Daoy (cell line): ENCODE measurements at places on chromosomes 2 and 18. TPM values are rescaled to one million over a fixed set of nuclear protein-coding genes. Genes with fewer than 3 reads are reported as not detected.

The CDH7 gene
- total RNA-seq: not detected in 2 replicates

DNA sequence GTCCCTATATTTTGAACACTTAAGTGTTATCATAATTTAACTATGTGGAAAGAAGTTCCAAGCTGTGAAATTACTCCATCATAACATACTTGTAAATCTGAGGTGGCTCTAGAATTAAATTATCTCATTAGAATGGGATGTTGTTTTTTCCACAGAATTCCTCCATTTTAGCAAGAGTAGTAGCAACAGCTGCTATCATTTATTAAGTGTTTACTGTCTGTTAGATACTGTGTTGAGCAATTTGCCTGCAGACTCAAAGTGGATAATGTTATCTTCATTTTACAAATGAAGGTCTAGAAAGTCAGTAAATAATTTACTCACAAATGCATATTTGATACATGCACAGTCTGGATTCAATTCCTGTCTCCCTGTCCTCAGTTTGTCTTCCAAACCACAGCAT is 504.8 kb upstream of the NRP2 start:
- no peak for DNase-seq

DNA sequence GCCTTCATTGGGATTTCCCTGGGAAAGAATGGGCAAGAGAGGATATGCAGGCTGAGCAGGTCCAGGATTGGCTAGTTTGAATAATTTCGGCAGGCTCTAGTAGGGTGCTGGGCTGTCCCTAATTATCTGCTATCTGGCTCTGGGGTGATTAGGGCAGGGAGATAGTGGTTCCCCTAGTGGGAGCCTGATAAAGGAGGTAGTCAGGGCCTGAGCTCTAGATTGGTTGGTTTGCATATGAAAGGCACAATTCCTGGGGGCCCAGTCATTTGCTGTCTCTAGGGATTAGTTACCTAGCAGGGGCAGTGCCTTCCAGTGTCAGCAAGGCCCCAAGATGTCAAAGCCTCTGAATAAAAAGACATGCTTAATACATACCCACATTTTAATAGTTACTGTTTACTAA is 690.1 kb upstream of the KLHL29 start:
- no peak for DNase-seq

GRCh38 chr2:232815569-232815968 is 39.2 kb upstream of the KCNJ13 start:
- no peak for DNase-seq

DNA sequence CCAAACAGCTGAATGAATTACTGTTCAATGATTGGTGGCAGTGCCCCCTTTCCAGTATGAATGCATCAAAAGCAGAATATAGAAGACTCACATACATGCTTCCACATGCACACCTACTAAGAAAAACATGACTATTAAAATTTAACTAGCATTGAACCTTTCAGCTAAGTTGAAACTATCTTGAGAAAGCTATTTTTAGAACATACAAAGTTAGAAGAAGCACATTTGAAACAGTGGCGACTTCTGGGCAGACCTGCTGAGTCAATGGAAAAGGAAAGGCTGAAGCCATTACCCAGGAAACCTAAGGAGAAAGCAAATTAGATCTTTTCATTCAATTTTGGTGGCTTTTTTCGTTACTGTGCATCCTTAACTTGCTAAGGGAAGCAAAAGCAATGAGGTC is 55.9 kb downstream of the PLA2R1 start:
- DNase-seq: no peak

The LHCGR gene
- total RNA-seq: not detected in 2 replicates

The ARHGEF33 gene
- total RNA-seq: 0.03 TPM in 1 of 2 replicates, not detected in the other
